ENCODE measurements at places on chromosomes 12 and 14. TPM values are rescaled to one million over a fixed set of nuclear protein-coding genes. Genes with fewer than 3 reads are reported as not detected.

GRCh38 chr14:60254176-60254575 is 5.2 kb downstream of the PPM1A start:
- no peak for DNase-seq

- no peak for DNase-seq
These were observed 50.7 kb upstream of the TMEM260 start for GRCh38 chr14:56528927-56529326.

GRCh38 chr14:55802986-55803872 is 223.2 kb downstream of the KTN1 start:
- no peak for DNase-seq

DNA sequence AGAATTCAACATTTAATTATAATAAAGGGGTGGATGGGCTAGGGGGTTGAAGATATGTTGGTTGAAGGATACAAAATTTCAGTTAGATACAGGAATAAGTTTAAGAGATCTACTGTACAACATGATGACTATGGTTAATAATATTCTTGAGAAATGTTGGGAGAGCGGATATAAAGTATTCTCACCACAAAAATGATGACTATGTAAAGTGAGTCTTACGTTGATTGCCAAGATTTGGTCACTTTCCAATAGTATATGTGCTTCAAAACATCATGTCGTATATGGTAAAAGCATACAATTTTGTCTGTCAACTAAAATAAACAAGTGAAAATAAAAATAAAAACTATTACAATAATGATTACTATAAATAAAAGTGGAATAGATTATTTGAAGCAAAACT is 802.0 kb downstream of the C12orf50 start:
- DNase-seq = no peak

DNA sequence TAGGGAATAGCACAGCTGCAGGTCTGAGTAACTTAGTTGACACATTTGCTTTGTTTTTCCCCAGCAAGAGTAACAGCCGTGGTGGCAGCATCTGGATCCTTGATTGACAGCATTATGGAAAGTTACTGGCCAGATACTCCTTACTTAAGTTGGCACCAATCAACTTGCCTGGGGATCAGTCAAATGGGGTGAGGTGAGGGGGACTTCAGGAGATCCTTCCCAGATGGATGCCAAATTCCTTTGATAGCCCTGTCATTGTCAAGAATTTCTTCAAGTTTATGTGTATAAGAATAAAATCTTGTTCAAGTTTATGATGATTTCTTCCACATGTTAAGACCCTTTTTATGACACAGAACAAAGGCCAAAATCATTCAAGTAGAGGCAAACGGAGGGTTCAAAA is 618.4 kb downstream of the SLC6A15 start:
- DNase-seq = no peak

GRCh38 chr12:13223179-13223804 is 26.8 kb downstream of the EMP1 start:
- DNase-seq = no peak

The PRR4 gene
- polyA plus RNA-seq = 2.4 TPM

The BEGAIN gene
- 1.4 TPM for polyA plus RNA-seq

The NAV3 gene
- 2.0 TPM for polyA plus RNA-seq
